ENCODE measurements at places on chromosomes 7 and 10.

- no peak for DNase-seq
Observed at GRCh38 chr7:112082306-112082705, 123.9 kb downstream of the DOCK4 start.

DNA sequence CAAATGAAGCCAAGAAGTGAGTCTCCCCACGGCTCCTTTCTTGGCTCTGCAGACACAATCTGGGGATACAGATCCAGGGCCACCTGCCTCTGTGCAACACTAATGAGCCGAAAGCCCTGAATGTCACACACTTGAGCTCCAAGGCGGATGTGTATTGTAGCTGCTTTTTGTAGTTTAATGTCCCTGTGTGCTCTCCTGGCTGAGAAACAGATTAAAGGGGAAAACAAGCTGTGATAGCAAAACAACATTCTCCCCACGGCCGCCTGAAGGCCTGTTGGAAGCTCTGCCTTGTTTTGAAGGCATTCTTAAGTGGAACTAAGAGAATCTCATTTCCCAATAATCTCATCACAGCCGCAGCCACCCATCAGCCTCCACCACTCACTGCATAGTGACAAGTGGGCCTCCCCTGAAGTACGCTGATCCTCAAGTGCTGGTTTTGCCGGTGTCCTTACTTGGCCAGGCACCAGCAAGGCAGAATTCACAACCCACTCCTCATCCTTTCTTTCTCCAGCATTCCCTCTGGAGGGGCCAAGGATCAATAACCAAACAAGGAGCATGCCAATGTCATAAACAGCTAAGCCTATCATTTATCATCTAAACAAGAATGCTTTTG lies 44.4 kb upstream of the AMPH start:
- DNase-seq, result no peak

- no peak for DNase-seq
Observed at GRCh38 chr7:53218730-53219504, 183.5 kb downstream of the POM121L12 start.

GRCh38 chr10:101829561-101830315 lies 11.5 kb upstream of the OGA start:
- DNase-seq, result peak; percentile 36

DNA sequence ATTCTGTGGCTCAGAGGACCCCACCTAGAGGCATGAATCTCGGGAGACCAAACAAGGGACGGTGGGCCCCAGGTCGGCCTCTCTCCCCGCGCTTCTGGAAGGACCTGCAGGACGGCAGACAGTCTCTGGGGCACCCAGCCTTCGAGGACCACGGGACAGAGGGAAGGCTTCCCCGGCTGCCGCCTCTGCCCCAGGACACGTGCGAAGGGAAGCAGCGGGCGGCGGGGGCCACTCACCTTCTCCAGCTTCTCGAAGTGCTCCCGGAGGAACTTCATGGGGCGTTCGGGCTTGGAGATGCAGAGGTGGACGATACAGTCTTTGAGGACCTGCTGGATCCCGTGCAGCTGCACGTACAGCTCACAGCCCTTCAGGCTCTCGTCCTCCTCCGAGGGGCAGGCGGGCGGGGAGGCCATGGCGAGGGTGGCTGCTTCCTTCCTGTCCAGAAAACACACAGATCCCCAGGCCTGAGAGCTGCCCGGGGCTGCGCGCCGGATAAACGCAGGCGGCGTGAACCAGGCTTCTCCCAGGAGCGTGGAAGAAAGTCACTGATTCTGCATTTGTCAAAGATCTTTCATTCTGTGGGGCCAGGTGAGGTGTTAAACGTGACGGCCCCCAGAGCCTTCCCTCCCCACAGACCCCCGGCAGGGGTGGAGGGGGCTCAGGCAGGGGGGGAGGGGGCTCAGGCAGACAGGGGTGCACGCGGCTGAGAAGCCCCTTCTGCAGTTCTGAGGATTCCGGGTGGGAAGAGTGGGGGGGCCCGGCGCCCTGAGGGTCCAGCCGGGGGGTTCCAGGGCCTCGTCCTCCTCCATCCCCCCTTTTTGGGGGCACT lies 15.2 kb upstream of the DNAAF5 start:
- no peak for DNase-seq

- peak; percentile 35 for DNase-seq
Observed at GRCh38 chr10:123135415-123136141, at the start of gene HMX3. Gene HMX3 (plus strand): TSS chr10:123135970. CDS start chr10:123136051, 81 bp downstream.

DNA sequence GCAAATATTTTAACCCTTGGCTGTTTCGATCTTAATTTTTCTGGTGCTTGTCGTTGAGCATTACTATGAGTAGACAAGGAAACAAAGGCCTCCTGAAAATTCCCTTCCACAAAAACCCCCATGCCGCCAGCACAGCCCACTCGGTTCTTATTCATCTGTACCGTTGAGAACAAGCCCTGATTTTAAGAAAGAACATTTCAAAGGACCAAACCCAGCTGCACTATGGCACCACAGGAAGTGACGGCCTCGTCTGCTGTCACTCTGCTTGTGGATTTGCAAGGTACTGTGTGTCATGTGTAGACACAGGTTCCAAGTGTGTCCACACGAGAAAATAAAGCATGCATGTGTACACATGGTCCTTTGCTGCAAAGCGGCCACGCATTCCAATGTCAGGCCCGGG lies 285.2 kb downstream of the DNAJB6 start:
- DNase-seq, result no peak

- no peak for DNase-seq
Observed at GRCh38 chr10:44713307-44713706, 197.8 kb upstream of the TMEM72 start.

- DNase-seq, result no peak
Observed at GRCh38 chr7:94540428-94540827, 30.8 kb downstream of the CASD1 start.

GRCh38 chr7:2956526-2957368 lies 86.9 kb downstream of the CARD11 start:
- DNase-seq, result peak; percentile 53

DNA sequence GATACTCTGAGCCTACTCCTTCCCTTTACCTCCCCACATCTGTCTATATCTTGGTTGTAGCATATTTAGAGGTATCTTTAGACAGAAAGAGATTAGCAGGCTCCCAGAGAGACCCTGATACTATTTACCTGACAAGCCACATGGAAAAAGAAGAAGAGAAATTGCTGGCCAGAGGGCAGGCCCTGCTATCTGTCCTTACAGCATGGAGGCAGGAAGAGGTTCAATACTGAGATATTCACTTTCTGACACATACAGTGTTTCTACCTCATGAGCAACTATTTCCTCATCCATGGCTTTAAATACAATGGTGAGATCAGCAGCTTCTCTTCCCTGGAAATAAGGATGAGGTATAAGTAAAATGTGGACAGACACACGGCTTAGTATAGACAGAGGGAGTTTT lies 33.9 kb upstream of the TSPAN13 start:
- DNase-seq, result no peak

- no peak for DNase-seq
Observed at GRCh38 chr7:111138586-111138985, 47.7 kb downstream of the LRRN3 start.

DNA sequence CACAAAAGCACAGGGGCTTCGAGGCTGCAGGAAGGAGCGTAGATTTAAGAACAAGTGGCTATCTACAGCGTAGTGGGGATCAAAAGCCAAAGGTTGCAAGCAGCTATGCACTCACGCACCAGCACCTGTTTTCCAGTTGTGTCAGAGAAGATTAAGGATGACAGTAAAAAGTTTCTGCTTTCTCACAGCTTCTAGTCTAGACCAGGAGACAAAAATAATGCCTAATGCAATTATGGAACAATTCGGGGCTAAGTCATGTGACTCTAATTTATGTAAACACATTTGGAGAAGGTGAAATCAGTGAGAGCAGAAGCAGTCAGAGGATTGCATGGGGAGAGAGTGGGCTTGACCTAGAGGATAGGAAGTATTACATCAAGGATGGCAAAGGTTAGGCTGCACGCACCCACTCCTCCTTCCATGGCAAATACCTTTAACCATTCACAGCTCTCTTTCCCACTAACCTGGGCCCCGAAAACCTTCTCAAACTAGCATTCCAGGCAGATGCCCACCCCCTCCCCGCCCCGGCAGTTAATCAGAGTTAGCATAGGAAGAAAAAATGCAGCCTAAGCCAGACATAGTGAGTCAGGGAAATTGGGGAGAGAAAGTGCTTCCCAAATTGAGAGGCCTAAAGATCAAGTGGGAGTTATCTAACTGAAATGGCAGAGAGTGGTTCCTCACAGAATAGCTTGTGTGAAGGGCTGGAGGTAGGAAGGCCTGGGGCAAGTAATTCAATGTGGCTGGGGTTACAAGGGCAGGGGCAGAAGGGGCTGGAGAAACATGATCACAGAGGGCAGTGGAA lies 48.2 kb upstream of the GPAM start:
- DNase-seq, result peak; percentile 35

DNA sequence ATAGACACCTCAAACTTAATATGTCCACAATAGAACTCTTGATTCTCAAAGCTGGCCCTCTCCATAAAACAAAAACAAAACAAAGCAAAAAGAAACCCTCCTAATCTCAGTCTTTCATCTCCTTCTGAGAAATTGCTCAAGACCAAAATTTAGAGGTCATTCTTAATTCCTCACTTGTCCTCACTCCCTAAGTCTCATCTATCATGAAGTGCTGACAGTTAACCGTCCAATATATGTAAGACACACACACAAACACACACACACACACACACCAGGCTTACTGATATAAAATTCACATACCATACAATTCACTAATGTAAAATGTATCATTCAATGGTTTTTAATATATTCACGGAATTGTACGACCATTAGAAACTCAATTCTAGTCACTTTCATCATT lies 17.0 kb upstream of the SVIL start:
- peak; percentile 21 for DNase-seq

GRCh38 chr10:118520116-118520742 lies 75.2 kb downstream of the PRLHR start:
- DNase-seq, result no peak

- no peak for DNase-seq
Observed at GRCh38 chr7:5063698-5064097, 18.0 kb downstream of the RBAK start.

GRCh38 chr10:14953424-14954000 lies 384 bp downstream of the DCLRE1C start:
- peak; percentile 33 for DNase-seq

DNA sequence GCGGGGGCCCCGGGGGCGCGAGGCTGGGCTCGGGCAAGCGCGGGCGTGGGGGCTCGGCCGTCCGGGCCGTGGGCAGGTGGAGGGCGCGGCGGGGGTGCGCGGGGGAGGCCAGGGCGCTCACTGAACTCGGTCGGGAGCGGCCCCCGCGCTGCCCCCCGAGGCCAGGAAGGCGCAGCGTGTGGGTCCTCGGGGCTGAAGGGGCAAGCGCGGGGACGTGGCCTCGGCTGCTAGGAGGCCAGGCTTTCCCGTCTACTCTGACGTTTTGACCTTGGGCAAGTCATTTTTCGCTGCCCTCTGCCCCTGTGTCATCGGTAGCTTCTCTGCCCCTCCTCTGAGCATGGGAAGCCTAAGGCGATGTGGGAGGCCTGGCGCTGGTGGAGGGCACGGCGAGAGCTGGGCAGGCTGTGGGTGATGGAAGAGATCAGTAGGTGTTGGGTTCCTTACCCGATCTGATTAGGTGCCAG lies 441 bp downstream of the FBH1 start:
- DNase-seq, result no peak

GRCh38 chr7:155090684-155091083 lies 20.6 kb downstream of the HTR5A start:
- no peak for DNase-seq

DNA sequence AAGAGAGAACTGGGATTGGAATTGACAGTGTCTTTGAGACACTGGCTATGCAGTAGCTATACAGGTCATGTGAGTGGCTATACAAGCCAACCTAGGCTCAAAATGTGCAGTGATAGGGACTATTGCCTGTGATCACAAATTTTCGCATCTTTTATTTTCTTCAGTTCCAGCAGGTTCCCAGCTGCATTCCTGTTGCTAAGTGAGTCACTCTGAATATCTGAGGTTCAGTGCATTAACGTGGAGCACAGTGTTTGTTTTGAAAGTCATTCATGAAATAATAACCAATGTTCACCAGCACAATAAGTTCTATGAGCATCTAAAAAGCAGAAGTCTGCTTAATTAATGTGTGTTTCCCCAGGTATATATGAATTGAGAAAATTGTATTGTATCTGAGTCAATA lies 1236.0 kb upstream of the CELF2 start:
- peak; percentile 22 for DNase-seq

DNA sequence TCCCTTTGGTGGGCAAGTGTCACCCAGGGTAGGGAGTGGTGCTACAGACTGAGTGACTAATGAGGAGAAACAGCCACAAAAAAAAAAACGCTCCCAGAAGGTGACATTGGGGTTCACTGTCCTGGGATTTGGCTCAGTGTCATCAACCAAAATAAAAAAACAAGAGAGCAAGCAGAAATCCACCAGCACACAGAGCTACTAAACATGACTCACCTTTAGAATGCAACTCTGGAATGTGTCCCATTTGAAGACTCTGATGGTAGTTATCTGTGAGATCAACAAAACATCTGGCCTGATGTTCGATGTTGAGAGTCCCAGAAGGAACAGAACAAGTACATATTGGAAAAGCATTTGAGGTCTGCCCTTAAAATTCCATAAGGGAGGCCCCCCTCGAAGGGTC lies 200.3 kb upstream of the LYZL2 start:
- DNase-seq, result peak; percentile 69

DNA sequence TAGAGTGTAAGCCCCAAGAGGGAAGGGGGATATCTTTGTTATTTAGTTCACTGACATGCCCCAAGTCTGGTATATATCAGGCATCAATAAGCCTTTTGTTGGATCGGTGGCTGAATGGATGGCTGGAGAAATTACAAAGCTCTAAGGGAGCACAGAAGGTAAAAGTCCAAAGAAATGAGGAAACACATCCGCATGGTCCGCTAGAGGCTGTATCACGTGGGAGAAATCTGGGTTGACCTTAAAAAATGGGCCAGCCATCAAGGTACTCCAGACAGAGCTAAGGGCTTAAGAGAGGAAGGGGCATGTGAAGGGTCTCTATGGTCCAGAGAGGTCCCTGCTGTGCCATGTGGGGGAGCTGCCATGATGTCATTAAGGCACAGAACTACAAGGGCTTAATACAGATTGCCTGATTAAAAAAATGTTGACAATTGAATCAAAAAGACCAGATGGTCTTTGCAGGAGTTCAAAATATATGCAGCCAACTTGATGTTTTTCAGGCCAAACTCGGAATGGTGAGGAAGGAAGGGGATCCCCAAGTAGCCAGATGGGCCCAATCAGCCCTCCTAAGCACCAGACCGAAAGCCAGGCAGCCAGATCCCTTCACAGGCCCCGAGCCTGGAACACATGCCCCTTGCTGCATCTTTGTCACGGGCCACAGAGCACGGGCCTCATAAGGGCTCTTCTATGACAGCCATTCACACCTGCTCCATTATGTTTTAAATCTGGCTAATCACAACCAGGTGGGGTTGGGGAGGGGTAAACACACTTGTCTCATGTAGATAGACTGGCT lies 31.9 kb downstream of the SCRN1 start:
- no peak for DNase-seq

Data from fibroblast of skin of abdomen (primary cell).